Renal cortex interstitium (tissue), 15 donors: ENCODE measurements at places on chromosomes 7 and 10. TPM values are rescaled to one million over a fixed set of nuclear protein-coding genes. Genes with fewer than 3 reads are reported as not detected.

Gene SAMD9L
- 3.5 TPM for polyA plus RNA-seq

Gene MMP21
- polyA plus RNA-seq, result 0.17 TPM

Gene UBN2
- polyA plus RNA-seq, result 23.4 TPM

Gene CASTOR2
- polyA plus RNA-seq, result 6.4 TPM

Gene OR9A2
- not detected for polyA plus RNA-seq

GRCh38 chr10:1625731-1626130 lies 111.6 kb downstream of the ADARB2 start:
- DNase-seq, result no peak

- DNase-seq, result no peak
Observed at GRCh38 chr7:56290548-56290947, 174.3 kb upstream of the NUPR2 start.

DNA sequence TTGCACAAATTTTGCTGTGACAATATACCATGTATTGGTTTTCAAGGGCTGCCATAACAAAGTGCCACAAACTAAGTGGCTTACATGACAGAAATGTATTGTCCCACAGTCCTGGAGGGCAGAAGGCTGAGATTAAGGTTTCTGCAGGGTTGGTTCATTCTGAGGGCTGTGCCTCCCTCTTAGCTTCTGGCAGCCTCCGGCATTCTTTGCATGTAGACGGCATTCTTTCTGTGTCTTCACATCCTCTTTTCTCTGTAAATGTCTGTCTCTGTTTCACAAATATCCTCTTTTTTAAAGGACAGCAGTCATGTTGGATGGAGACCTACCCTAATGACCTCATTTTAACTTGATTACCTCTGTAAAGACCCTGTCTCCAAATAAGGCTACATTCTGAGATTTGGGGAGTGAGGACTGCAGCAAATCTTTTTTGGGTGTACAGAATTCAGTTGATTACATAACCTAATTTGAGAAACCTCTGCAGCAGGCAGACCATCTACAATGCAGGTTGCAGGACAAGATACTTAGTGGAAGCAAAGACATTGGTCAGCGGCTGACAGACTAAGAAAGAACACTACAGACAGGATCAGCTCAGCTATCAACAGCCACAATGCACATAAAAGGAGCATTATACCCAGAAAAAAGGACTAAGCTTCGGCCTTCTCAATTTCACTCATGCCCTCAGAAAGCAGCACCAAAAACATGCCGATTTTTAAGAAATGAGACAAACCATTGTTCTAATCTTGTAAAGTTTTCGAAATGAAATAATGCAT lies 84.6 kb upstream of the FAM3C start:
- DNase-seq, result no peak
